ENCODE measurements at places on chromosomes 4 and X. TPM values are rescaled to one million over a fixed set of nuclear protein-coding genes. Genes with fewer than 3 reads are reported as not detected.

The USP17L30 gene
- total RNA-seq = not detected

The TMPRSS11A gene
- not detected for total RNA-seq

The TEX13C gene
- not detected for total RNA-seq

The RHOH gene
- 174 TPM for total RNA-seq

The HERC6 gene
- total RNA-seq = 25.2 TPM

The MAGEA10 gene
- not detected for total RNA-seq

The GCNA gene
- 5.2 TPM for total RNA-seq

DNA sequence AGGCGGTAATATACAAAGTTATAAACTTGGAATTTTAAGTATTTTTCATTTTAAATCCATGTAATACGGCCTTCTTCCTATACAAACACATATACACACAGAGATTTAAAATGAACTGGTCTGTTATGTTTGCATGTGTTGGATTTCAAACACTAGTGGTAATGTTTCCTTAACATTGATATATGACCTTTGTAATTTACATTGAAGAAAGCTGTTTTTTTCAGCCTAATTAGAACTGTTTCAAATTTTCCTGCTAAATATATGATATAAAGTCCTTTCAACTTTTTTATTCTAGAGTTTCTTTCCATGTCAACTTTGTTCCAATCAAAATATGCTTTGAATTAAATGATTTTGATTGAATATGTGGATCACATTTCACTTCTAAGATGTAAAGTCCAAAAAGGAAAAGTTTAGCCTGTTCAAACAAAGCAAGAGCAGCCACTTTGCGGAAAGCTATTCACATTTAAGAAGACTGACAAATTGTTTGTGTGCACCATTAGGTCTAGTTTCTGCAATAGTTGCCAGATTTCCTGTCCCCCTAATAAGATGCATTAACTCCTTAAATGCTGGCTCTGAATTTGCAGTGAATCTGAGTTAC, 226.0 kb upstream of the MAB21L2 start:
- DNase-seq = no peak
- no peaks in the 10 kb centered on the region for H3K36me3 ChIP-seq
- H3K27me3 ChIP-seq = no peaks in the 10 kb centered on the region
- H3K4me1 ChIP-seq = no peaks in the 10 kb centered on the region

DNA sequence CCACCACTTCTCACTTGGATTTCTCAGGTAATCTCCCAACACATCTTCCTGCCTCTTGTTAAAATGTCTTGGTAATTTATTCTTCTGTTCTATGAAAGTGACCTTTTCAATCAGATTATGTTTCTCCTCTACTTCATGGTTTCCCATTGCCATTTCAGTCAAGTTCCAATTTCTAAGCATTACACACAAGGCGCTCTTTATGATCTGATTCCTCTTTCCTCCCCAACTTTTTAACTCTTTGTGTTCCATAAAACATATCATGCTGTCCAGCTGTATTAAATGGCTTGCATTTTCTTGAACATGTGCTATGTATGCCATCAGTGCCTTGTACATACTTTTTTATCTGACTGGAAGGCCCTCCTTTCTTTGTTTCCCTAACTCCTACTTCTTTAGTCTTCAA, 13.1 kb upstream of the ART3 start:
- no peaks in the 10 kb centered on the region for H3K4me1 ChIP-seq
- no peaks in the 10 kb centered on the region for H3K36me3 ChIP-seq
- no peak for DNase-seq

GRCh38 chr4:26204911-26205370, 115.9 kb upstream of the RBPJ start:
- DNase-seq = no peak
- H3K27me3 ChIP-seq = peaks cover 3% of the 10 kb centered on the region
- H3K27ac ChIP-seq = no peak overlapping the region
- H3K4me1 ChIP-seq = peaks cover 2% of the 10 kb centered on the region

GRCh38 chr4:1902243-1902642, 31.1 kb downstream of the NSD2 start:
- H3K36me3 ChIP-seq = peaks cover 25% of the 10 kb centered on the region
- H3K27ac ChIP-seq = no peak overlapping the region
- no peaks in the 10 kb centered on the region for H3K27me3 ChIP-seq
- H3K4me3 ChIP-seq = no peak overlapping the region
- no peak for DNase-seq
- H3K4me1 ChIP-seq = no peaks in the 10 kb centered on the region

GRCh38 chr4:168893807-168894206, 116.2 kb downstream of the CBR4 start:
- no peaks in the 10 kb centered on the region for H3K27me3 ChIP-seq
- H3K4me3 ChIP-seq = no peak overlapping the region
- no peak for DNase-seq
- H3K27ac ChIP-seq = no peak overlapping the region

GRCh38 chr4:32135642-32136041, 1415.5 kb downstream of the PCDH7 start:
- no peak overlapping the region for H3K27ac ChIP-seq
- no peak overlapping the region for H3K4me3 ChIP-seq
- H3K27me3 ChIP-seq = no peaks in the 10 kb centered on the region
- no peak for DNase-seq

GRCh38 chr4:25823632-25824031, 39.2 kb downstream of the SEL1L3 start:
- no peak overlapping the region for H3K27ac ChIP-seq
- peaks cover 37% of the 10 kb centered on the region for H3K36me3 ChIP-seq
- H3K4me1 ChIP-seq = no peaks in the 10 kb centered on the region
- no peak for DNase-seq
- H3K4me3 ChIP-seq = no peak overlapping the region

Data from T-cell (primary cell).